SK-N-MC (cell line): ENCODE measurements at places on chromosomes 12 and 14.

DNA sequence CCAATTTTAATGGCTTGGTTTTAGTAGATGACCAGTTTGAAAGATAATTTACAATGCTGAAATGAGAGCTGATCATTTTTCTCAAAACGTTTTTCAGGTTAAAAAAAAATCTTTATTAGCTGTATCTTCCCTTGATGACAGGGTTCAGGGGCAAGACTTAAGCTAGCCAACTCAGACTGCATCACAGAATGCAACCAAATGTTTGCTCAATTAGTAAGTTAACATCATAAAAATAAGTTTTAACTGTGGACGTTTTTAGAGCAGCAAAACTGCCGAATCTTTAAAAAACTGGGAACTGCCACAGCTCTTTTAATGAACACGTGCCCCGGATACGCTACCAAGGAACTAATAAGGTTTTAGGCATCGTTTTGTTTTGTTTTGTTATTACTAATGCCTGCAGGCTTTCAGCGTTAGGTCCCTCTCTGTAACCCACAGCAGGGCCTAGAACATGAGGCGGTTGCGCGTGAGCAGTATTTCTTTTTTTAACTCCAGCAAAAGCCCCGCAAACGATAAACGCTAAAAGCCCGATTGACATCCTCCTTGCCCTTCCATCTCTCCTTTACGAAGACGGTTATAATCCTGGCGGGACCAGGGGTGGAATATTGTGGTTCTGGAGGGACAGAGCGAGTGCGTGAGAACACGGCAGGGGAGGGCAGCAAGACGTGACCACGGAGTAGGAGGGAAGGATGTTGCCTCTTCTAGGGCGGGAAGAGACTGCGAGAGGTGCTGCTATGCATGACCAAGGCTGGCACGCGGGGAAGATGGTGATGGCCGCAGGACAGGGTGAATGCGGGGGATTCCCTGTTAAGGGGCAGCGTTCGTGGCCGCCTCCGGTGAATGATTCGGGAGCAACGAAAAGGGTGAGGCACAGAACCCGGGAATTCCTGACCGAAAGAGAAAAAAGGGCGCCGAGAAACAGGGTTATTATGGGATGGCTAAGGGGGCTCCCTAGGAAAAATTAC, 652 bp downstream of the SUPT16H start:
- no peak for DNase-seq

GRCh38 chr12:25262389-25263074, 11.8 kb upstream of the KRAS start:
- DNase-seq, result peak; percentile 24

DNA sequence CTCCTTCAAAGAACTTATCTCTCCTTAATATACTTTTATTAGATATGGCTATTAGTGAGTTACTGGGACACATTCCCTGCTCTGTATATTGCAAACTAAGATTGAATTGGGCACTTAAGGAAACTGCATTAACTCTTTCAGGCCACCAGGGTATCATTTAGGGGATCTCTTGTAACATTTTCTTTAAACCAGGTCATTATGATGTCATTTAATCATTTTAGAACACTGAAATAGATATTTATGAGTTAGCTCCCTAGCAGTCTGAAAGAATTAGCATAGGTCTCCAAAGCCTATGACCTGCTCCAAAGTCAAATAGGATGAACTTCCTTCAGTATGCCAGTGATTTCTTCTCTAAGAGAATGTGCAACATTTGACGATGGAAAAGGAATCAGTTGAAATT, 506.9 kb downstream of the FOXG1 start:
- no peak for DNase-seq

DNA sequence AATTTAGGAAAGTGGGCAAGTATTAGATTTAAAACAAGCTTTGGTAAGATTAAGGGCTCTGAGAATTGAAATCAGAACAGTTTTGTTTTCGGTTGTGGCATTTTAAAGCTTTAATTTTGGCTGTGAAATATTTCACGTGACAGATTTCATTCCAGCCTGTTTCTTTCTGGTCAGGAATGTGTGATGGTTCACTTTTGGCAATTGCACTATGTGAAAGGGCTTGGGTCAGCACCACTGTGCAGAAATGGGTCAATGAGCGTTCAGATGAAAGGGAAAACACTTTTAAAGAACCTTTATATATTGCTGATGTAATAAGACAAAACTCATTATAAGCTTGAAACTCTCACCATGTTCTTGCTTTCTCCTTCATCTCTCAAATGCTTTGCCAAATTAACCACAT, 17.1 kb downstream of the NUBPL start:
- DNase-seq, result no peak

- DNase-seq, result no peak
Measured at GRCh38 chr14:22313172-22313801, 275.7 kb downstream of the DAD1 start.

DNA sequence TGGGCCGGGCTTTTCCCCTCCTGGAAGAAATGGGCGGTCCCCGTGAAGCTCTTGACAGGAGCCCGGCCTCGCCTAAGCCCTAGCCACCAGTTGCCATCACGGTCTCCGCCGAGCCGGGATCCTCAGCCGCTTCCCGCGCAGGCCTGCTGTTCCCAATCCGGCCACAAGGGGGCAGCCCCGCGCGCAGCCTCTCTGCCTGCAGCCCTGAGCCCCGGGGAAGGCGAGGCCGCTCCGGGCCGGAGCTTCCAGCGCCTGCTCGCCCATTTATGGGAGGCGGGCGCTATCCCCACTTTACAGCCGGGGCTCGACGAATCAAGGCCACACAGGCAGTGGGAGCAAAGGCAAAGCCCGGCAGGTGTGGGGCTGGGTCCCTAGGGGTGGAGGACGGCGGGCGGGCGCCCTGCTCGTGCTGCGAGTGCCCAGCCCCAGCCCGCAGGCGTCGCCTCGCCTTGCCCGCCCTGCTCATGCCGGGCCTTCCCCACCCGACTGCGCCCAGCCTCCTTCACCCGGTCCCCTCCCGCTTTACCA, 61.5 kb downstream of the LGMN start:
- DNase-seq, result no peak

DNA sequence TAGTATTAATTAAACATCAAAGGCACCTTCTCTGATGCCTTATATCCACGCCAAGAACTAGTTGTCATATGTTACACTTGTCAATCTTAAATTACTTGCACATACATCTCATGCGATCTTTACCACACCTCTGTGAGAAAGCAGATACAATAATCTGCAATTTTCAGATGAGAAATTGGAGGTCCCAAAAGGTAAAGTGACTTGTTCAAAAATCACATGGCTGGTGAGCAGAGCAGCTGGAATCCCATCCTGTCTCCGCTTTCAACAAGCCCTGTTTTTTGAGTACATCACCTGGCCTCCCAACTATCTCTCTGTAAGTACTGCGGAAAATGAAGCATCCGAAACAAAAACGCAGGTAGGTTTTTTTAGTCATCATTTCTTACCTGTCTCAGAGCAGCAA, 203.4 kb upstream of the FOXN3 start:
- DNase-seq, result no peak

GRCh38 chr14:62031504-62031903, 269.3 kb downstream of the SNAPC1 start:
- DNase-seq, result no peak

DNA sequence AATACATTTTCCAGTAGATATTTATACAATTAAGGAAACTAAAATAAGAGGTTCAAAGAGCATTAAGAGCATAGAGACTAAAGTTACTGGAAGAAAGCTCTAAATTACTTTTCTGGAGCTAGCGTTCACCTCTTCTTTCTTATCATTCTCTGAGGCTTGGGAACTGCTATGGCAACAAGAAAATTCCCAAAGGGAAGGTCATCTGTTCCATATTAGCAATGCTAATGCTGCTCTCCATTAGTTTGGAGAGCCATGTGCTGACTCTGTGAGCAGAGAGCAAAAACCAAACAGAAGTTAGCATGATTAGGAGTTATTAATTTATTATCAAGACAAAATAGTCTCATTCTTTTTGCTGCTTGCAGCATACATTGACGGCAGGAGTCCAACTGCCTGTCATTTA, 143.1 kb upstream of the SLC16A7 start:
- peak; percentile 47 for DNase-seq

DNA sequence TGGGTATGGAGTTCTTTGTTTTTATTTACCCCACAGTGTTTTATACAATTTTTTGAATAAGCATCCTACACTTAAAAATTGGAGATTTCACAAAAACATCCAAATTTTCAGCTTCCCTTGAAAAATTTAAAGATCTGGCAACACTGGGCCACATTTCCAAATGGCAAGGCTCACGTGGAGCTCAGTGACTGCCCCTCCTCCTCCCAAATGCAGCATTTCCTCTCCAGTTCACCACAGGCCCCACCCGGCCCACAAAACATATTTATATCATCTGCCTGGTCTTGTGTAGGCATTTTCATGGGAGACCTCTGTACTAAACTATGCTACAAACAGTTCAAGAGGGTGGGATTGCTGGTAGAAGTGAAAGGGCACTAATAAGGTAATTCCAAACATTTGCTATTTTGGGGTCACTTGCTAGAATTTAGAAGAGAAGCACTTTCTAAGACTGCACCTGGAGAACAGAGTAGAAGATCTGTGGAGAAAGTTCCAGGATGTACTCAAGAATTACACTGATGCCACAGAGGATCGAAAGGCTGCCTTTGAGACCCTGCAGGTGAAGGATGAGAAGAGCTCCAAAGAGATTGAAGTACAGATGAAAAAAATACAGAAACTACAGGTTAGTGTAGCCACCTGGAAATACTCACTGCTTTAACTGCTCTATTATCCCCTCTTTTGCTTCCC, 7.3 kb downstream of the FKBP11 start:
- DNase-seq, result no peak

- DNase-seq, result no peak
Measured at GRCh38 chr14:68655911-68656316, 137.0 kb downstream of the ZFP36L1 start.

GRCh38 chr12:52043386-52044212, 7.6 kb upstream of the NR4A1 start:
- DNase-seq, result no peak

DNA sequence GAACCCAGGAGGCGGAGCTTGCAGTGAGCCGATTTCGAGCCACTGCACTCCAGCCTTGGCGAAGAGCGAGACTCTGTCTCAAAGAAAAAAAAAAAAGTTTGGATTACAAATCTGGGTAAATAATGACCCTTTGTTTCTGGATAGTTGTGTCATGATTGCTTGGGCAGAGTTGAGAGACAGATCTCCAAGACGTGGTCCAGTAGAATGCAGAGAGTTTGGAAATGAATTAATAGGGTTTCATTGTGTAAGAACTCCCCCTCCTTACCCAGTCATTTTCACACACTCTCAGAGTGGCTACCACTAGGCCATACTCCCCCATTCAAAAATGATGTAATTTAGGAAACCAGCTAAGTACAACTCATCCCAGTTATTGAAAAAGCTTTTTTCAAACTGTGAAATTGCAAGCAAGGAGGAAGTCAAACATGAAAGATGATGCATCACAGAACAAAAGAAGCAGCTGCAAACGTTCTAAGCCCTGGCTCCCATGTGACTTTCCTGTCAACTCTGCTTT, 1331.9 kb downstream of the AACS start:
- DNase-seq, result no peak

GRCh38 chr14:50822501-50823042, 8.4 kb downstream of the NIN start:
- DNase-seq, result no peak

DNA sequence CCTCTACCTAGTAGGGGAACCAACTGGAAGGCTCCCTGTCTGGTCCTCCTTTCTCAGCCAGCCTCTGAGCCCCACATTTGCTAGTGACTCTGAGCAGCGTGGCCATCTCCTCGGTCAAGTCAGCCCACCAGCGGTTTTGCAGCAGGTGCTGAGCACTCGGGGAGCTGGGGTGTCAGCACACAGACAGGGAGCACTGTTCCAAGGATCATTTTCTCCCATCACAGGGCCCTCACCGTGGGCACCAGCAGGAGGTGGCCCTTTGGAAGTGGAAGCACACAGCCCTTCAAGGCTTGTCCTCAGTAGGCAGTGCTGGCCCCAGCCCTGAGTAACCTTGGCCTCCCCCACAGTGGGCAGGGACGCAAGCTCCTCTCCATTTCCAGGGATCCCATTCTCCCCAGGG, 24.1 kb upstream of the EML1 start:
- DNase-seq, result no peak

DNA sequence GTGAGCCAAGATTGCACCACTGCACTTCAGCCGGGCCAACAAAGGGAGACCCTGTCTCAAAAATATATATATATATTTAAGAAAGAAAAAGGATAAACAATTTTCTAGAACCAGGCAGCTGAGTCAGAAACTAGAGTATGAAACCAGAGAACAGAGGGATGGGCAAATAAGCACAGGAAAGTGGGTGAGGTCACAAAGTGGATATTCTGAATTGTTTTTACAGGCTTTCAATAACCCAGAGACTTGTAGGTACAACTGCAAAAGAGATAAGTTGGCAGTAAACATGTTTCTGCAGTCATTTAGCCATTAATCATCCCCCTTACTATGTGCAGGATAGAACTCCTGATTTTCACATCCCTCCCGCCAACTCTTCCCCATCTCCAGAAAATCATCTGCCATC, 94.2 kb downstream of the BTG1 start:
- no peak for DNase-seq

DNA sequence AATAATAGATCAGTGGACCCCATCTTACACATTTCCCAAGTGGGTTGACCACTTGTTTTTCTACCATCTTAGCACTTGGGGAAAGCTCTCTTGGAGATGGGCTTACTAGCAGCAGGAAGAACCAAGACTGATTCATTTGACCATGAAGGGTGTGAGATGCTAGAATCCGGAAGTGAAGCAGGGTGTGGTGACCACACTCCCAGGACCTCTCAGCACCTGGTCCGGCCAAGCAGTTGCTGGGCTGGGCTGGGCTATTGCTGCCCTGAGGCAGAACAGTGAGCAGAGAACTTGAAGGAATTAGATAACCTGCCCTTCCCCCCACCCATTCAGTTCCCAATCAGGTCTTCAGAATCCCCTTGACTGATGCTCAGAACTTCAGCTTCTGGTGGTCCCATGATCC, 24.4 kb downstream of the ADCY6 start:
- no peak for DNase-seq

GRCh38 chr14:87615047-87615446, 377.9 kb downstream of the GALC start:
- peak; percentile 70 for DNase-seq

DNA sequence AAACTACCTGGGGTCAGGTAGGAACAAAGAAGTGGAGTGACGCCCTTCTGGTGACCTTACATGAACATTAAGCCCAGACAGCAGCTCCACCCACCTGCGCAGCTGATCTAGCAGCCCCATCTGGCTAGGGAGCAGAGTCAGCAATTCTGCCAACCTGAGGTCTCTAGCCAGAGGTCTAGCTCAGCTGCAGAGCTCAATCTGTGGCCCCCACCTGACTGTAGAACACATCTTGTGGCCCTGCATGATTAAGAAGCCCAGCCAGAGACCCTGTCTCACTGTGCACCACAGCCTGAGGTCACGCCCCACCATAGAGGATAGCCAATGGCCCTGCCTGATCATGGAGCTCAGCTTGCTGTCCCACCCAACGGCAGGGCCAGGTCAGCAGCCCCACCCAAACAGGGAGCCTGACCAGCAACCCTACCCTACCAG, 50.6 kb upstream of the HIGD1C start:
- DNase-seq, result no peak

DNA sequence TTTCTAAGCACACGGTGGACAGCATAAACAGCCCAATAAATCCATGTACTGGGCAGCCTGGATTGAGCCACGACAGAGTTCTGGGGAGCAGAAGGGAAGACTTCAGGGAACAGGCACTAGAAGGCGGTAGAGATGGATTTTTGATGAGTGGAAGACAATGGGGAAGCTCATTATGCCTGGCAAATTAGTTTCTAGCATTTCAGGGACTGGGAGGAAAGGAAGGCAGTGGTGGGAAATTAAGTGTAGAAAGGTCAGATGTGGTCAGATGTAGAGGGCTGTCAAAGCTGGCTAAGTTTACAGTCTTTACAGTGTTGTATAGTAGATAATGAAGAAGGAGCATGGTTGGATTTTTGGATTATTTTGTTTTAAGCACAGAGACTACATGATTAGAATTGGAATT, 9.2 kb downstream of the EGLN3 start:
- no peak for DNase-seq
